Urinary bladder (tissue), 4 donors: ENCODE measurements at places on chromosomes 7 and 10. TPM values are rescaled to one million over a fixed set of nuclear protein-coding genes. Genes with fewer than 3 reads are reported as not detected.

Gene AGMO
- 0.58 TPM for polyA plus RNA-seq

DNA sequence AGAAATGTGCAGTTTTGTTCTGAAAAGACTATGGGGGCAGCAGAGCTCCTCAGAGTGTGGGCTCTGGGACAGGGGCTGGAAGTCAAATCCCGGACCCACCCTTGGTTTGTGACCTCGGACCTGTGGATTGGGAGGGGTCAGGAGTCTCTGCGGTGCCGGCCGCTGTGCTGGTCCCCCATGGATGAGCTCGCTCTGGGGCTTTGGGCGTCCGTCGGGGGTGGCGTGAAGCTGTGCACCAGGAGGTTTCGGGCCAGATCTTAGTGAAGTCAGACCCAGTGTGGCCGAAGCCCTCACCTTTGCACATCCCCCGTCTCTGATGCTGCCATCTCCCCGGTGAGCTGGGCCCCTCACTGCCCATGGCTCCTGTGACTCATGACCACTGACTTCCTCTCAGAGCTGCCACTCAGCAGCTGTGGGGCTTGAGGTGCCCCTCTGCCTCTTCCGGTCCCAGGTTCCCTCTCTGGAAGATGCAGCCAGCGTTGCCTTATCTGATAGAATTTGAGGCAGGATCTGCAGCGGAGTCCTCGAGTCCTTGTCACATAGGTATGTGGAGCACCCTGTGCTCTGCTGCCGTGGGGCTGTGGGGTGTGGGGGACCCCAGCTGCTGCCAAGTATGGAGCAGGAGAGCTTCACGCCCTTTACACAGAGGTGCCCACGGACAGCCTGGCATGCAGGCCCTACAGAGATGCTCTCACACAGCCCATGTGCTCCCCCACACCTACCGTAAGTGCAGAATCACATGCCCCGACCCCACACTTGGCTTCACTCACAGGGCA is 11.4 kb upstream of the SCART1 start:
- DNase-seq, result no peak

GRCh38 chr7:158663428-158663741 is 41.2 kb downstream of the NCAPG2 start:
- DNase-seq, result no peak

GRCh38 chr7:3412871-3413270 is 111.8 kb downstream of the SDK1 start:
- no peak for DNase-seq

GRCh38 chr10:64275774-64276173 is 754.6 kb downstream of the REEP3 start:
- DNase-seq, result no peak

GRCh38 chr7:152660021-152660420 is 15.9 kb downstream of the XRCC2 start:
- no peak for DNase-seq
